ENCODE measurements at places on chromosomes 12 and 14.

GRCh38 chr14:62084020-62084419, 321.8 kb downstream of the SNAPC1 start:
- no peak for DNase-seq

DNA sequence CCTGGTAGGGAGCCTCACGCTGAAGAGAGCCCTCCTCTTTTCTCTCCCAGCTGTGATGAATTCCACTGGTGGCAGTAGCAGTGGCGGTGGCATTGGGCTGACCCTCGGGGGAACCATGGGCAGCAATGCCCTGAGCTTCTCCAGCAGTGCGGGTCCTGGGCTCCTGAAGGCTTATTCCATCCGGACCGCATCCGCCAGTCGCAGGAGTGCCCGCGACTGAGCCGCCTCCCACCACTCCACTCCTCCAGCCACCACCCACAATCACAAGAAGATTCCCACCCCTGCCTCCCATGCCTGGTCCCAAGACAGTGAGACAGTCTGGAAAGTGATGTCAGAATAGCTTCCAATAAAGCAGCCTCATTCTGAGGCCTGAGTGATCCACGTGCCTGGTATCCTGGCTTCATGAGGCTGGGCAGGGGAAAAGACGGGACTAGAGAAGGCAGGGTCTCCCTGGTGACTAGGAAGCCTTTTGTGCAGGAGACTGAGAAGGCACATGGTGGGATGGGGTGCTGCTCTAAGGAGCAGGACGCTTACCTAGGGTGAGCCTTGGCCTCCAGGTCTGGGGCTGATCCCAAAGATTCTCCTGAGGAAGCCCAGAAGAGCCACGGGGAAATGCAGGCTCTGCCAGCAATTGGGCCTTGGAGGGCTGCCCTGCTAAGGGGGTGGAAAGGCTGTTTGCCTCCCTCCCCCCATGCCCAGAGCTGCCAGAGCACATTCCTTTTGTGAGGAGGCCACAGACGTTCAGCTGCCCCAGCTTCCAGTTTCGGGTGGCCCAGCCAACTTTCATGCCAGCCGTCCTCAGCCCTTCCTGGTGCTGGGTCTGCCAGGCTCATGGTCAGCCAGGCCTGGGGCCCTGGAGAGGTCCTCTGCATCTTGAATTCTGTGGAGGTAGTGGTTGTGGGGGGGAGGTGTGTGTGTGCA, 15.8 kb downstream of the KRT7 start:
- no peak for DNase-seq

- DNase-seq, result no peak
These were observed 2.1 kb downstream of the DNAJC22 start for GRCh38 chr12:49348781-49349180.

GRCh38 chr12:80838708-80839107, 99.0 kb downstream of the LIN7A start:
- no peak for DNase-seq

GRCh38 chr12:114827461-114827860, 143.5 kb upstream of the TBX3 start:
- DNase-seq, result no peak

- no peak for DNase-seq
These were observed 2.0 kb upstream of the ERC1 start for GRCh38 chr12:989051-989450.

DNA sequence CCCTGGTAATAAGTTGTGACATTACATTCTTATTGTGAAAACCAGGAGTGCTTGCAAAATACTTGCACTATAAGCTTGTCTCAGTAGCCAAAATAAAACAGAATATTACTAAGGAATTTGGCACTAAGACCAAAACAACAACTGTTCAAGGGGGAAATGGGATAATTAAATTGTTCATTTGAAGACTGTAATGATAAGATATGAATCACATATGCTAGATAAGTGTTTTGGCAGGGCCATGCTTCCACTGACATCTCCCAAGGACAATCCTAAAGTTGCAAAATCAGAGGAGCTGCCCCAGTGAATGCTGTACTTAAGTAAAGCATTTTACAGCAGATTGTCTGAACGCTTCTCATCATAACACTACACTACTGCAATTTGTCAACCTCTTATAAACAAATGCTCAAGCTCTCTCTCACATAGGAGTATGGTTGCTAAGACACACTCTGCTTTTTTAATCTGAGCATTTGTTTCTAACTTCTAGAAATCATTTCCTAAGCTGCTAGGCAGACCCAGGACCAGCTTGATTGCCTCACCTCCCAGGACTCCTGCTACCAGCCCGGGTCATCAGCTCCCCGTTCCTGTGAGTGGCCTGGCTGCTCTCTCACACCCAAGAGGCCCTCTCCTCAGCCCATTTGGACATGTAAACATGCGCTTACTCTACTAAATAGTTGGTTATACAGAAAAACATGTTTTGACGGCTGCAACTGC, 191.5 kb downstream of the PAX9 start:
- DNase-seq, result no peak

DNA sequence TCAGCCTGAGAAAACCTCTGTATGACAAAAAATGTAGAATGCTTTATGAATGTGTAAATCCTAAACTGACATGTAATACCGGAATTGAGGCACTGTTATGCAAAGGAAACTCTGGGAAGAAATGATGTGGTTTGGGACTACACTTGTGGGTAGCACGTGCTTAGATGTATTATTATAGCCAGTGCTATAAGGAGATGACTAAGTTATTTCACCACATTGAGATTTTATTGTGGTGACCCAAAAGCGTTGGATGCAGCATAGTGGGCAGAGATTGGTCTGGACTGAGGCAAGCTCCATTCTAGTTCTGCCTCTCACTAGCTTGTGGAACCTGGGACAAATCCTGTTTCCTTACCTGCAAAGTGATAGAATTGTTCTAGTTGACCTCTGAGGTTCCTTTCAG, 172.2 kb downstream of the SNAPC1 start:
- no peak for DNase-seq

DNA sequence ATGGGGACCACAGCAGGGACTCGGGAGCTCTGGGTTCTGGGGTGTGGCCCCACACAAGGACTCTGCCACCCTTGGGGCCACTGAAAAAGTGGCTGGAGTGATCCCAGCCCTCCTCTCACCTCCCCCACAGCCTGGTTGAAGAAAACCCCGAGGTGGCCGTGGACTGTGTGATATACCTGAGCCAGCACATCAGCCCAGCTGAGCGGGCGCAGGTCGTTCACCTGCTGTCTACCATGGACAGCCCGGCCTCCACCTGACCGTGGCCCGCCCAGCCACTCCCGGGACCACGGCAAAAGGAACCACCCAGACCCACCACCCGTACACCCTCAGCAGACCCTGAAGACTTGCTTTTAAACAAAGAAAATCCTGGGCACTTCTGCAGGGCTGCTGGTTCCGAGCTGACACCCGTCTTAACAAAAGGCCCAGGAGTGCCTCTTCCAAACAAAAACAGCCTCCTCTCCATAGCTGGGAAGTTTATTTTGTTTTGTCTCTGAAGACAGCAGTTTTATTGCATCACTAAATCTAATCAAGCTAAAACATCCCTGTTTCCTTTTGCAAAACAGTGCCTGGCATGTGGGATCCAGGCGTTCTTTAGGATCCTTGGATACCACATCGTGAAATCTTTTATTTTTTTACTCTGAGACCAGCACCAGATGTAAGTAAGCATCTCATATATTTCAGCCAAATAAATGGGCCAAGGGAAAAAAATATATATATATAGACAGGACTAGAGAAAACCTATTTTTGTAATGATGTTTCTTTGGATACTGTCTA, 42.8 kb downstream of the FOXN4 start:
- DNase-seq, result no peak

DNA sequence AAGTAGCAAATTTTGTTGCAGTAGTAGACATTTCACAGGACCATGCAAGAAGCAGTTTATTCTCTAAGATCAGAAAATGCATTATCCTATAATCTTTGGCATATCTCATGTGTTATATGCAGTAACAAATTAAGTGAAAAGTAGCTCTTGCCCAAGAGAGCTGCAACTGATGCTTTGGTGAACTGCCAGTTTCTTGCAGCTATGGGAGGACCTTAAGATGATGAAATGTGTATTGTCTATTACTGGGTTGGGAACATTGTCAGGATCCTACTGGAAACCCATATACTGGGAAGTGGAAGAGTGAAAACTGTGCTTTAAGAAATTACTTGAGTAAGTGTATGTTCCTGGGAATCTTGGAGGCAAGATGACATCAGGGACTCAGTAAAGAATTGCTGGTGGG, 238.8 kb downstream of the DACT1 start:
- no peak for DNase-seq

- no peak for DNase-seq
These were observed 25.3 kb downstream of the PAH start for GRCh38 chr12:102891756-102892155.

DNA sequence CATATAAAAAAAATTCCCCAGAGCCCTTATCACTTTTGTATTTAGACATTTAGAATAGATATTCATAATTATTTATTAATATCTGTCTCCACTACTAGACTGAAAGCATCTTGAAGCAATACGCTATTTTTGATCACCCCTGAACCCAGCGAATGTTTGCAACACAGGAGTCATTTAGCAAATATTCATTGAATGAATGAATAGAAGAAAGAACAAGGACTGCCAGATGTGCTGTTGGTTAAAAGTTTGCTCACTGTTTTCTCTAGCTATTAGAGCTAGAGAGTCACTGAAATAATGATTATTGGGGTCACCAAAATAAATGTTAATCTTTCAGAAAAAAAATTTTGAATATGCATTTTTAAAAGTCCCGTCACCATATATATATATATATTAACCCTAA, 174.3 kb downstream of the ACSS3 start:
- no peak for DNase-seq

GRCh38 chr14:65239143-65239937, 137.0 kb upstream of the MAX start:
- no peak for DNase-seq

DNA sequence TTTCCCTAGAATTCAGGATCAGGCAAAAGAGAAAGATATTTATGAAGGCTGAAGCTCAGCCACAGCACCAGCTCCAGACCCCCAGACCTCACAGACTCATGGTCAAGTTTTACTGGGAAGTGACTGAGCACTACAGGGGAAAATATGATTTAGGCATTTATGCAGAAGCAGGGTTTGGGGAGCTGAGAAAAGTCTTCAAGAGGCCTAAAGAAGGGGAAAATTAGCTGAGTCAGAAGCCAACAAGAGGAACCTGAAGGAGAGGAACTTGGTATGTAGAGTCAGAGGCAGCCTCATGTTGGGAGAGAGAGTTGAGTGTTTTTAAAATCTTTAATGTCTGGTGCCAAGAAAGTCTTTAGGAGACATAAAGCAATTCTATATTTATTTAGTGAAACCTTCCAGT, 63.0 kb downstream of the FOS start:
- no peak for DNase-seq

- no peak for DNase-seq
These were observed 233.8 kb downstream of the SSPN start for GRCh38 chr12:26429070-26429691.

DNA sequence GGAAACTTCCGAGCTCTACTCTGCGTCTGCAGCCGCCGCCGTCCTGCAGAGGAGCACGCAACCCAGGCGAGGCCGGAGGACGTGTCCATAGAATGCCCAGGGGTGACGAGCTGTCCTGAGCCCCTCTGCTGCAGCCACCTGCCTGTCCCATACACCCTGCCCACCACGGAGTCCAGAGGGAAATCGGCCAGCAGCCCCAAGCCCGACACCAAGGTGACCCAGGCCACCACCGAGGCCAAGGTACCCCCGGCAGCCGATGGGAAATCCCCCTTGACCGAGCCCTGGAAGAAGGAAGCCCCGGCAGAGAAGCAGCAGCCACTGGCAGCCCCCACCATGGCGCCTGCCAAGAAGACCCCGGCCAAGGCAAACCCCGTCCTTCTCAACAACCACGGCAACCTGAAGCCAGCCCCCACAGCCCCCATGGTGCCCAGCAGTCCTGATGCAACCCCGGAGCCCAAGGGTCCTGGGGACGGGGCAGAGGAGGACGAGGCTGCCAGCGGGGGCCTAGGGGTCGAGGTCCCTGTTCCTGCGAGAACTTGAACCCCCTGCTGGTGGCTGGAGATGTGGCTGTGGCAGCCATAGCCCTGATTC, 128.7 kb upstream of the C14orf180 start:
- DNase-seq, result no peak

DNA sequence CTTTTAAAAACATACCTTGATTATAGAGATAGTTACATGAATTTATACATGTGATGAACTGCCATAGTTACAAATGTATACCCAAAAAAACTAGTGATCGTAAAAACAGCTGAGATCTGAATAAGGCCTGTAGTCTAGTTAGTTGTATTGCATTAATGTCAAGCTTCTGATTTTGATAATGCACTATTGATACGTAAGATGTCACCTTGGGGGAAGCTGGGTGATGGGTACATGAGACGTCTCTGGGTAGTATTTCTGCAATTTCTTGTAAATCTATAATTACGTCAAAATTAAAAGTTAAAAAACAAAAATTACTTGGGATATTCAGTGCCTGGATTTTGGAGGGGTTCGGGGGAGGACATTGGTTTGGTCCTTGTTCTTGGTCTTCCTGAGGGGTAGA, 144.4 kb downstream of the SAMD4A start:
- DNase-seq, result no peak

DNA sequence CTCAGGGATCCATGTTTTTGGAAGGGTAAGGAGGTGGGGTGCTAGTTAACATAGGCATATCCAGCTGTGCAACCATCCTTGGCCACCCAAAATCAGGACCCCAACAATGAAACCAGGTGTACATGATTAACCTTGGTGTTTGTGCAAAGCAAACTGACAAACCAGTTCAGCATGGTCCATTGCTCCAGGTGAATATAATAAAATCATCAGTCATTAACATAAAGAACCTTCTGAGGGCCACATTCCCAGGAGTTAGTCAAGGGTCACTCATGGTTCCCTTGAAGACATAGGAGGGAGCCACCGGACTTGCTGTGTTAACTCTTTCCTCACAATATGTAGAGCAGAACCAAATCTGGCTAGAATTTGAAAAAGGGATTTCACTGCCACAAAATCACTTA, 17.8 kb downstream of the SLC38A2 start:
- no peak for DNase-seq

GRCh38 chr12:51011955-51012354, 14.2 kb downstream of the SLC11A2 start:
- DNase-seq, result no peak

DNA sequence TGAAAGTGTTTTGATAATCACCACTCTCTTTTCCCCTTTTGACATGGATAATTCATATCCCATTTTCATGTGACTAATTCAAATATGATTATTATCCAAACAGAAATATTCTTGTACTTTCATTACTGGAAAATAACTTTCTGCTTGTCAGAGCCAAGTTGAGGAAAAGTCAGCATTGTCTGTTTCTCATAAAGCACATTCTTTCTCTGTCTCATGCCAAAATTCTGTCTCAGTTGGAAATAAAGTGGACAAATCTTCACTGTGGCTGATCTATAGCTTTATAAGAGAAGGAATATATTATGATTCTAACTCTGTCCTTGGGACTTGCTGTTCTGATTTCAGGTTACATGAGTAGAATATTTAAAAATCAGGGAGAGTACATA, 22.7 kb upstream of the PRICKLE1 start:
- no peak for DNase-seq

GRCh38 chr14:71396050-71396677, 488.9 kb downstream of the PCNX1 start:
- no peak for DNase-seq

- no peak for DNase-seq
These were observed 12.0 kb downstream of the HECTD4 start for GRCh38 chr12:112370199-112370598.

- no peak for DNase-seq
These were observed 29.5 kb downstream of the NINJ2 start for GRCh38 chr12:633731-634130.

- DNase-seq, result no peak
These were observed 22.6 kb downstream of the KCNA5 start for GRCh38 chr12:5066251-5066650.
